ENCODE measurements at places on chromosomes 6 and 20.

DNA sequence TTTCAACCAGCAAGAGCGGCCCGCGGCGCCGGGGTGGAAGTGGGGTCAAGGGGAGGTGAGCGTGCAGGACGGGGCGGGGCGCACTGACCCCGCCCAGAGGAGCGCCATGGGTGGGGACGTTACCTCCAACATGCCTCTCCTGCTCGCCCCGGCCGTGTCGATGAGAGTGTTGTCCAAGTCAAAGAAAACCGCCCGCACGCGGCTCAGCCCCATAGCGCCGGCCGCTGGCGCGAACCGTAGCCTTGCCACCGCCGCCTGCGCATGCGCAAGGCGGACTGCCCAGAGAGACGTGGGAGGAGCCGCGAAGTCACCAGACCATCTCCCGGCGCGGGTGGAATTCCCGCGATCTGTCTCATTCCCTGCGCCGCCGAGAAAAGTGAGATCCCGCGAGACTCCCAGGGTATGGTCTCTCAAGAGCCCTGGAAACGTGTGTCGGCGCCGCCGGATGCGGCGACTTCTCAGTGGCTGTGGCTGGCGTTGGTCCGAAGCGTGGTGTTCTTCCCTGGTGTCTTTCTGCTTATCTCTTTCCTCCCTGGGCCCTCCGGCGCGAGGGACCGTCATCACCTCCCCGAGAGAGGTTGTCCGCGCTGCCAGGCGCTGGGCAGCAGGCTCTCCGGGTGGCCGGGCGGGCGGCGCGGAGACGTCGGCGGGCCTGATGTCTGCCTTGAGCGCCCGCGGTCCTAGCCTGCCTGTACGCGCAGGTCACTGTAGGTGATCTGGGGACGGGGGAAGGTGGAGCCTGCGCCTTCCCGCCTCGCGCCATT, at the start of gene NANP:
Gene NANP, minus strand, starts transcription at position 279 of the 764 bp plus-strand sequence. Its CDS starts 66 bp downstream, at position 213.
- peak; percentile 91 for DNase-seq

GRCh38 chr20:4454111-4454510, 267.6 kb upstream of the PRND start:
- no peak for DNase-seq

- DNase-seq: no peak
These were observed 75.5 kb downstream of the HMGN3 start for GRCh38 chr6:79158856-79159516.

DNA sequence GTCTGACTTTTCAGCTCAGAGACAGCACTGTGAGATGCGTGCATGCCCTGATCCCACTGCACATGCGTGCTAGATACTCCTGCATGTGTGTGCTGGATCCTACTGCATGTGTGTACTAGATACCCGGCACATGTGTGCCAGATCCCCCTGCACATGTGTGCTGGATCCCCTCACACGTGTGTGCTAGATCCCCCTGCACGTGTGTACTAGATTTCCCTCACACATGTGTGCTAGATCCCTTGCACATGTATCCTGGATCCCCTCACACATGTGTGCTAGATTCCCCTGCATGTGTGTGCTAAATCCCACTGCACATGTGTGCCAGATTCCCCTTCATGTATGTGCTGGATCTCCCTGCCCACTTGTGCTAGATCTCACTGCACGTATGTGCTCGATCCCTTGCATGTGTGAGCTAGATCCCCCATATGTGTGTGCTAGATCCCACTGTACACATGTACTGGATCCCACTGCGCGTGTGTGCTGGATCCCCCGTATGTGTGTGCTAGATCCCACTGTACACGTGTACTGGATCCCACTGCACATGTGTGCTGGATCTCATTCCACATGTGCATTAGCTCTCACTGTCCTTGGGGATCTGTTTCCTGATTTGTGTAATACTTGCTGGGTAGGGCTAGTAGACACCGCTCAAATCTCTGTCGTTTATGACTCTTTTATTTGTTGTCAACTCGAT, 214.6 kb downstream of the SMOC2 start:
- no peak for DNase-seq

- no peak for DNase-seq
These were observed 6.3 kb upstream of the ZNF76 start for GRCh38 chr6:35253249-35253648.

DNA sequence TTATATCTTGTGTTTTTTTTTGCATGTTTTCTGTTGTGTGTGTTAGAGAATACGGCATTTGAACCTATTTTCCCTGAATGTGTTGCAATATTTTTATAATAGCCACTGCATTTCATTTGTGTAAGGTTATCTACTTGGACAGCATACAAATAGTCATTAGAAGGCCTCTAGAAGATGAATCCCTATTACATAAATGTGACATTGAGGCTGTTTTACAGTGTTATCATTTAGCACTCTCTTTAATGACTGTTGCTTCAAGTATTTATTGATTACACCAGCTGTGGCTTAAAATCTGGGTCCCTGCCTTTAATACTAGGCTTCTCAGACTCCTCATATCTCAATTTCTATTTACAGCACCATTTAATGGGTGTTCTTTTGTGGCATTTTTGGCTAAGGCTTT, 465.8 kb downstream of the FRK start:
- DNase-seq: no peak

DNA sequence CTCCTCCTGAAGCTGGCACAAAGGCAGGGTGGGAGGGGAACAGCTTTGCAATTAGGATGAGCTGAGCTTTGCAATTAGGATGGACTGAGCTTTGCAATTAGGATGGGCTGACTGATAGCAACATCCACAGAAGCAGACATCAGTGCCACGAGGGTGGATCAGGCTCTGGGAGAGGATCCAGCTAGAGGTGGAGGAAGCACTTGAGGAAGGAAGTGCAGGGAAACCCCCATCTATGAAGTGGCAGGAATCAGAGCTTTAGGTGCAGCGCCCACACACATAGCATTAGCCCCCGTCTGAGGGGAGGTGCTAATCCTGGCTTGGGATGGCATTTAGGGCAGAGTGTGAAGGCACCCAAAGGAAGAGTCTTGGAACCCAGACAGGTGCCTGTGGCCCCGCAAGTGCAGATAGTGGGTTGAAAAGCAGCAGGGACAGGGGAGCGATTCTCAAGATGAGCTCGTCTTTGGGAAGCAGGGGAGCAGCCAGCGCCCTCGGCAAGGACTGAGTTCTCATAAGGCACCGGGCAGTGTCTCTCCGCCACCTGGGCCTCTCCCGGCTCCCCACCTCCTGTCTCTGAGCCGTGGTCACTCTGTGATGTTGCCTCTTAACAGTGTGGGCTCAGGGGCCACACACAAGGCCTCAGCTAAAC, 12.0 kb upstream of the THBS2 start:
- DNase-seq: no peak

DNA sequence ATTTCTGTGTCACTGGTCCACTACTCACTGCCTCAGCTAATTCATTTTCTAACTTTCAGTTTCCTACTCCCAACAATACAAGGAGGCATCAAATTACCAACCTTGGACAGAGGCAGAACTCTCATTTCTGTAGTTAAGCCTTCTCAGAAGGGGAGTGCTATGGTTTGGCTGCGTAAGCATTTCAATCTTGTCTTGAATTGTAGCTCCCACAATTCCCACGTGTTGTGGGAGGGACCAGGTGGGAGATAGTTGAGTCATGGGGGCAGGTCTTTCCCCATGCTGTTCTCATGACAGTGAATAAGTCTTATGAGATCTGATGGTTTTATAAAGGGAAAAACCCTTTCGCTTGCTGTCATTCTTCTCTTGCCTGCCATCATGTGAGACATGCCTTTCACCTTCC, 22.9 kb downstream of the HLA-DRA start:
- no peak for DNase-seq

GRCh38 chr6:48078120-48078519, 32.9 kb downstream of the PTCHD4 start:
- DNase-seq: no peak

DNA sequence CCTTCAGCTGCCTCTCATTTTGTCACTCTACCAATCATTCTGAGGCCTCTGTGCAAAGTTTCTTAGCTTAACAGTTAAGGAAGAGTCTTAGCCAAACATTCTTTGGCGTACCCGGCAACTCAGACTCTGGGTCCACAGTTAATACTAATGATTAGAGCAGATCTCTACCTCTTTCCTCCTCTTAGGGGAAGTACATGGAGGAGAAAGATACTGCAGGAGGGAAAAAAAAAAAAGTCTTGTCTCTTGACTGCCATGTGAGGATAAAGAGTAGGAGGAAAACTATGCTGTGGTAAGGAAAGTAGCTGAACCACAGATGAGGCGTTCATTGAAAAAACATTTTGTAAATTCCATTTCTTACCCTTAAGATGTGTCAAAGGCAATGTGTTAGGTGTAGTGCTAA, 44.0 kb upstream of the MARCKS start:
- DNase-seq: no peak

DNA sequence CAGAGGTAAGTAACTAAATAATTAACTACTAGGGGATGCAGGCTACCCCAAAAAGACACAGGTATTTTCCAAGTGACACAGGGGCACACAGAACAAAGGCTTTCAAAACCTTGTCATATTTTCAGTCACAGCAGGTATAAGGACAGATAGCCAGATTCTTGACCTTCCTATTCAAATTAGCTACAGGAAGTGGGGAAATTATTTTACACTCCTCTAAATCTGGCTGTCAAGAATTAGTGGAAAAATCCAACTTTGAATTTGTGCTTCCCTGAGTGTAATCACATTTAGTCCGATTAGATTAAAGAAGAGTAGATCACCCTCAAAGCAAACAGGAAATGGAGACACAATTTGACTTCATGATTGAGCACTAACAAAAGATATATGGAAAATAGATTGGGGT, 60.6 kb downstream of the SYNE1 start:
- no peak for DNase-seq

- DNase-seq: no peak
These were observed 38.4 kb upstream of the ARHGAP18 start for GRCh38 chr6:129748212-129748900.

GRCh38 chr6:150048099-150048498, 20.8 kb downstream of the ULBP3 start:
- no peak for DNase-seq

DNA sequence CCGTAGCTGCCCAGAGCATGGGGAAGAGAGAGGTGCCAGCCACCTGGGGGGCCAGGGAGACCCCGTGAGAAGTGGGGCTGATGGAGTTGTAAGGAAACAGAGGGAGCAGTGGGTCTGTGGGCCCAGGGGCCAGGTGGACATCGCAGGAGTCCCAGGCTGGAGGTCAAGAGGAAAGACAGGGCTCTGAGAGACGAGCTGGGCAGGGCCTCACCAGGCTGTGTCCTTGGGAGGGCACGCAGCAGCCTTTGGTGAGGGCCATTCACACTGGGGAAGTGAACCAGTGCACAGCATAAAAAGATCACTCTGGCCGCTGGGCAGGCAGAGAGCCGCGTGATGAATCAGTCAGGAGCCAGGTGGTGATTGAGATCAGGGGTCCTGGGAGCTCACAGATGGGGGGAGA, 73.9 kb upstream of the FOXQ1 start:
- DNase-seq: no peak

DNA sequence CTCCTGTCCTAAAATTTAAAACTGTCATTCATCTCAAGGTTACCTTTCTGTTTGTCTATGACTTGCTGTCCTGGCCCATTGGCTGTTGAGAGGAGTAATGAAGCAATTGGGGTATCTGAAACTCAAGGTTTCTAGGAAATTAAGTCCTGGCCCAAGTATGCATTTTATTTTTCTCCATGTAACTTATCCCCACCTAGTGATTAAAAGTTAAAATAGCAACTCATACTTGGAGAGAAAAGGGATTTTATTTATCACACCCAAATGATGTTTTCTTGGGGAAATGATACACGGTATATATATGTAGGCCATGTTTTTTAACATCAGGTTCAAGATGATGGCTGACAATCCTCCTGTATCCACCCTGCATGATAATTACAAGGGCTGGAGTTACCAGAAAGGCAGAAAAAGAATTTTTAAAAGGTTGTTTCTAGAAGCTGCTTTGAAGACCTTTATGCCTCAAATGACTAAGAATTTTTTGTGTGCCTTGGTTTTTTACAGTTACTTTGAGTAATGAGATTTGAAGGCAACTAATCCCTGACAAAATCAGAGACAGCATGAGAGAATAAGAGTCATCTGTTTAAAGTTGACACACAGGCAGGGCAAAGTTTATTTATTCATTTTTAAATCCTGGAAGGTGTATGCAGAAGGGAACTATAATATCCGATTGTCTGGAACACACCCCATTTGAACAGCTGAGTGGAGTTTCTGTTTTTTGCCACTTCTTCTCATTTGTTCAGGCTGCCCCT, 28.9 kb upstream of the C6orf58 start:
- no peak for DNase-seq

Measured in hippocampal formation (tissue), 2 donors.